Endodermal cell (in vitro differentiated cells): ENCODE measurements at places on chromosomes 6 and 20. TPM values are rescaled to one million over a fixed set of nuclear protein-coding genes. Genes with fewer than 3 reads are reported as not detected.
A peak's percentile ranks its signal among the peaks of the same experiment; 100 is the strongest.

HLA-DRA gene
- 0.27 TPM in 1 of 2 replicates, not detected in the other for total RNA-seq

DNA sequence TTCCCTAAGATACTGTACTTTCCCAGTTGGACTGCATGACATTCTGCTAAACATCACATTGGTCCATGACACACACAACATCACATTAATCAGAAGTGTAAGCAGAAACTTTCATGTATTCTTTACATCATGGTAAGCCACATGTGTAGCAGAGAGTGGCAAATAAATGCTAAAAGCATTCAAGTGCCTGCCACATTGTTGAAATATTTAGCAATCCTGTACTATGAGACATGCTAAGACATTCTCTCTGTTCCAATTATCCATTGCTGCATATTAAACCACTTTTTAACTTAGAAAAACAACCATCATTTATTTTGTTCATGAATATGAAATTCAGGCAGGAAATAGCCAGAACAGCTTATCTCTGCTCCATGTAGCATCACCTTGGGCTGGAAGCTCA lies 207.7 kb upstream of the GJE1 start:
- no peaks in the 10 kb centered on the region for H3K27me3 ChIP-seq
- H3K27ac ChIP-seq: no peak overlapping the region

GRCh38 chr6:16602035-16602434 lies 159.2 kb downstream of the ATXN1 start:
- no peak for DNase-seq
- no peaks in the 10 kb centered on the region for H3K27me3 ChIP-seq
- no peak overlapping the region for H3K4me3 ChIP-seq
- H3K36me3 ChIP-seq: no peaks in the 10 kb centered on the region

FKBP1C gene
- total RNA-seq: 0.55 and 0.88 TPM in 2 replicates

GRCh38 chr20:4135385-4136077 lies 120.2 kb upstream of the RNF24 start:
- no peak overlapping the region for H3K27ac ChIP-seq
- H3K27me3 ChIP-seq: no peaks in the 10 kb centered on the region
- peaks cover 9% of the 10 kb centered on the region for H3K4me1 ChIP-seq
- H3K36me3 ChIP-seq: no peaks in the 10 kb centered on the region

MAS1 gene
- 0.04 TPM in 1 of 3 replicates, not detected in the others for total RNA-seq

DNA sequence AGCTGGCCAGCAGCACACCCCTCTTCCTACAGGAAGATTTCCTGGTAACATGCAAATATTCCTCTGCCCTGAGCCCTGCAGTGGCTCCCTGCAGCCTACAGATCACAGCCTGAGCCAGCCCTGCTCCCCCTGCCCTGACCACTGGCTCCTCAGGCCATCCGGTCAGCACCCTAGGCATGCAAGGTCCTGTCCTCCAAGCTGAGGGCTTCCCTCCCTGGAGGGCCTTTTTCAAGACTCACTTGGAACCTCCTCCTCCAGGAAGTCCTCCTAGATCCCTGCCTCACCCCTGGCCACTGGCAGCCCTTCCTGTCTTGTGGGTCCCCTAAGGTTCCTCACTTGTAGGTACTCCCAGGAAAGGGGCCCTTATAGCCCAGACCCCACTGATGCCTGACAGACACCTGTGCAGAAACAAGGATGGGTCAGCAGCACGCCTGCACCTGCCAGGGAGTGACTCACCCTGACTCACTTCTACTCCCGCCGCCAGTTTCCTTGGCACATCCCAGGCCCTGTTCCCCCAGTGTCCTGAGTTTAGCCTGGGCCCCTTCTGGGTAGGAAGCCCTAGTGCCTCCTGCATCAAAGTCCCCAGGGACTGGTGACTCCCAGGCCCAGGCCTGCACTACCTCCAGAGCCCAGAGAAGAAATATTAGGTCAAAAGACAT lies 3.2 kb downstream of the SLC4A11 start:
- H3K4me3 ChIP-seq: no peak overlapping the region
- peaks cover 56% of the 10 kb centered on the region for H3K27me3 ChIP-seq
- no peaks in the 10 kb centered on the region for H3K4me1 ChIP-seq
- H3K27ac ChIP-seq: no peak overlapping the region
- no peaks in the 10 kb centered on the region for H3K36me3 ChIP-seq

GRCh38 chr6:159445351-159445750 lies 247.7 kb downstream of the SOD2 start:
- H3K27me3 ChIP-seq: no peaks in the 10 kb centered on the region
- no peak for DNase-seq
- no peak overlapping the region for H3K27ac ChIP-seq

MEI4 gene
- total RNA-seq: 0.45 and 0.62 TPM in 2 replicates

DNA sequence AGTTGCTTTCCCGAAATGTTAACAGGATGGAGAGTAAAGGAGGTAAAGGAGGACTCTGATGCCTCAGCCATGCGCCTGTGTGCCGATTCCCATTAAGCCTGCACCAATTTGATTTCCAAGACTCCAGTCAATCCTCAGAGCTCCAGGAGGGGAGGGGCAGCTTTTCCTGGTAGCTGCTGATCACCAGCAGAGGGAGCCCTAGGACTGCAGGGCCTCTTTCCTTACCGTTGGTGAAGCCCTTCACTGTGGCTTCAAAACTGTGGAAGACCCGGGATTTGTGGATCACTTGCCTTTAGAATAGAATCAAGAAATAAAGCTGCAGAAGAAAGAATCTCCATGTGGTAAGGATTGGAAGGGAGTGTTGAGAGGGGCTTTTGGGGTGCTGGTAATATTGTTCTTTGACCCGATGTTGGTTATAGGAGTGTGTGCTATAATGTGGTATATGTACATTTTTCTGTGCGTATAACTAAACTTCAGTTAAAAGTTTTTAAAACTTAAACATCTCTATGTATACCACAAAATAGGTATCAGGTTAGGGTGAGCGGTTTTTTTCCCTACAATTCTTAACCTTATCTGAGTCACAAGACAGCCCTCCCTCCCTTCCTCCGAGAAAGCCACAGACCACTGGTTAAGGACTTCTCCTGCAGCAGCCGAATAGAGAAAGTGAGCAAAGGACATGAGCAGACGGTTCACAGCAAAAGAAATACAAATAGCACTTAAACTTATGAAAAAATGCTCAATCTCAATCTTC lies 6.9 kb upstream of the OSER1 start:
- no peak overlapping the region for H3K4me3 ChIP-seq
- H3K4me1 ChIP-seq: peaks cover 9% of the 10 kb centered on the region
- H3K36me3 ChIP-seq: no peaks in the 10 kb centered on the region
- H3K27ac ChIP-seq: no peak overlapping the region
- DNase-seq: peak; percentile 93
- H3K27me3 ChIP-seq: no peaks in the 10 kb centered on the region

DNA sequence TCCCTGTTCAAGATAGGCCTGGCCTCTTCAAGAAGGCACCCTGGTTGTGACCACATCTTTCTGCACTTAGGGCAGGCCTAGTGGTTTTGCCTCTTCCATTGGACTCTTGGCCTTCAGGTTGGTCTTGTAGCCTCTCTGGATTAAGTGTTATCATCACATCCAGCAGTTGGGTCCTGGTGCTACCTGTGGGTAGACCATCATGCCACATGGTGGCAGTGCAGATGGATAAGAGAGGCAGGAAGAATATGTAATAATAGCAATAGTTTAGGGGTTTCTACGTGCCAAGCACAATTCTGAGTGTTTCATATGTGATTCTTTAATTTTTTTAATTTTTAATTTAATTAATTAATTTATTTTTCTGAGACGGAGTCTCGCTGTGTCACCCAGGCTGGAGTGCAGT lies 28.5 kb upstream of the SNRPB2 start:
- no peaks in the 10 kb centered on the region for H3K27me3 ChIP-seq
- H3K36me3 ChIP-seq: no peaks in the 10 kb centered on the region
- no peak overlapping the region for H3K4me3 ChIP-seq
- H3K27ac ChIP-seq: no peak overlapping the region
- peak; percentile 59 for DNase-seq

DNA sequence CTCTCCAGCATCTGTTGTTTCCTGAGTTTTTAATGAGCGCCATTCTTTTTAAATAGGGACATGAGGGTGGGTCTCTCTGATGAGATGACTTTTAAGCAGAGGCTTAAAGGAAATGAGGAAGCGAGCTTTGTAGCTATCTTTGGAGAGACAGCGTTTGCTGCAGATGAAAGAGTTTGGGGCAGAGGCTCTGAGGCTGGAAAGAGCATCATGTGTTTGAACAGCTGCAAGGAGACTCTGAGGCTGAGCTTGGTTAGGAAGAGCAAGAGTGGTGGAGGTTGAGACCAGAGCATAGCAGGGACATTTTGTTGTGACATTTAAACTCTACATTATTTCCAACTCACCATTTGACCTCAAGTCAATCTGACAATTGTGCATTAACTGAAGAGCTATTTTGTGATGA lies 38.3 kb upstream of the TMX4 start:
- no peak overlapping the region for H3K27ac ChIP-seq
- H3K36me3 ChIP-seq: no peaks in the 10 kb centered on the region
- H3K4me1 ChIP-seq: no peaks in the 10 kb centered on the region
- H3K4me3 ChIP-seq: no peak overlapping the region
- no peak for DNase-seq

DNA sequence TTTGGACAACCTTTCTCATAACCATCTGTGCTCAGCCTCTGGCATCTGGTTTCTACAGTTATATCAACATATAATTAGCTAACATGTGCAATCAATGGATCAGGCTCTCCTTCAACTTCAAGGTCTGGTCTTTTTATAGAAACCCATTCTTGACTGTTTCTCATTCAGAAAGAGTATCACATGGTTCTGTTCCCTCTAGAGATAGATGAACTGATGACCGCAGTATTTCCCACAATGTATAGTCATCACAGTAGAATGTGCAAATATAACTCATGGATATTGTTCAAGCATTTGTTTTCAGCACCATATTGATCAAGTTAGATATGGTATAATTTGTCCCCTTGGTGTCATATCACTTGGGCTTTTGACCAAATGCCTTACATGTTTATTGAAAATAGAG lies 656.2 kb downstream of the FRK start:
- H3K27ac ChIP-seq: no peak overlapping the region
- no peaks in the 10 kb centered on the region for H3K36me3 ChIP-seq
- no peaks in the 10 kb centered on the region for H3K27me3 ChIP-seq
- DNase-seq: no peak
- no peak overlapping the region for H3K4me3 ChIP-seq
- peaks cover 2% of the 10 kb centered on the region for H3K4me1 ChIP-seq

DNA sequence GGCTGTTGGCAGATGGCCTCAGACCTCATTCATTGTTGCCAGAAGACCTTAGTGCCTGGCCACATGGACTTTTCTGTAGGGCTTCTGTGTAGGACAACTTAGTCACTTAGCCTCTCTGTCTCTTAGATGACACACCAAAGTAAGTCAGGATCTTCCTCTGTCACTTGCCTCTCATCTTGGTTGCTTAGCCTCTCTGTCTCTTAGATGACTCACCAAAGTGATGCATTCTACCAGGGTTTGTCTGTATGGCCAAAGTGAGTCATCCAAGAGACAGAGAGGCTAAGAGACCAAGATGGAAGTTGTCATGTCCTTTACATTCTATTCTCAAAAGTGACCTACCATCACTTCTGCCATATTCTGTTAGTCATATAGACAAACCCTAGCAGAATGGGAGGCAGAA lies 255.9 kb upstream of the DEFB112 start:
- no peak overlapping the region for H3K27ac ChIP-seq
- DNase-seq: no peak
- H3K36me3 ChIP-seq: no peaks in the 10 kb centered on the region
- H3K4me1 ChIP-seq: peaks cover 8% of the 10 kb centered on the region
- no peak overlapping the region for H3K4me3 ChIP-seq

GJA10 gene
- total RNA-seq: not detected in 3 replicates

DNA sequence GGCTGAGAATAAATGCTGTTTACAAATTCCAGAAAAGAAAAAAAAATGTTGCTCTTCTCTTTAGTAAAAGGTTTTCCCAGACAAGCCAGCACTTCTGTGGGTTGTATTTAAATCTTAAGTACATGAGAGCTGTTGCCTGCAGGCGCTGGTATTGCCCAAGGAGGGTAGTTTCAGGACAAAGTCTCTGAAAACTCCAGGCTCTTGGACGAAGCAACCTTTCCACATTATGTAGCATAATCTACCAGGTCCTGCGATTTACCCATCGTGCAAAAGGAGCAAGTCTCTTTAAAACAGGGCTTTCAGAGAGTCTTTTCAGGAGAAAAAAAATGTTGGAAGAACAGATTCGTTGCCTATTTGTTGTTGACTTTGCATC lies 65.6 kb downstream of the PLG start:
- peaks cover 5% of the 10 kb centered on the region for H3K27me3 ChIP-seq
- H3K4me1 ChIP-seq: peaks cover 4% of the 10 kb centered on the region
- H3K27ac ChIP-seq: no peak overlapping the region

DNA sequence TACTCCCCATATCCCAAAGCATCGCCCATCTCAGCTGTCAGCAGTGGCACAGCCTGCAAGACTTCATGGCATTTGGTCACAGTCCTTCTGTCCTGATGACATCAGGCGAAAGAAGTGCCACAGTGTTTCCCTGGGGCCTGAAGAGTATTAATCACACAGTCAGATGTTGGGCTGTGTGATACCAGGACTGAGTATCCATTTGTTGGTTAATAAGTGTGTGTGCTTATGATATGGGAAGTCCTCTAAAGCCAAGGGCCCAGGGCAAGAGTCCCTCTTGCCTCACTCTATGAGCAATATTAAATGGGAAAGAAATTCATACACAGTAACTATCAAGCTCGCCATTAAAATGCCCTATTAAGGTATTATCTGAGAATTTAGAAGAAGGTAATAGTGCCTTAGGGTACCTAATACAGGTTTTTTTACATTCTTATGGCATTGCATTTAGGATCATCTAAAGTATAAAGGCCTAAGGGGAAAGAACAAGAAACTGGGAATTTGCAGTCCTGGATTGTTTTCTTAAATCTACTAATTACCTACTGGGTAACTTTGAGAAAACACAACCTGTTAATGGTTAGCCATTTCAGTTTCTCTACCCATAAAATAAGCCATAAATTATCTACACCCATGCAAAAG lies 204.1 kb upstream of the PREP start:
- DNase-seq: no peak
- H3K27me3 ChIP-seq: no peaks in the 10 kb centered on the region
- H3K4me1 ChIP-seq: peaks cover 4% of the 10 kb centered on the region
- no peaks in the 10 kb centered on the region for H3K36me3 ChIP-seq

PDE10A gene
- total RNA-seq: 22.8 to 28.9 TPM (median 24.3 TPM) in 3 replicates

PNPLA1 gene
- total RNA-seq: not detected in 3 replicates

DNA sequence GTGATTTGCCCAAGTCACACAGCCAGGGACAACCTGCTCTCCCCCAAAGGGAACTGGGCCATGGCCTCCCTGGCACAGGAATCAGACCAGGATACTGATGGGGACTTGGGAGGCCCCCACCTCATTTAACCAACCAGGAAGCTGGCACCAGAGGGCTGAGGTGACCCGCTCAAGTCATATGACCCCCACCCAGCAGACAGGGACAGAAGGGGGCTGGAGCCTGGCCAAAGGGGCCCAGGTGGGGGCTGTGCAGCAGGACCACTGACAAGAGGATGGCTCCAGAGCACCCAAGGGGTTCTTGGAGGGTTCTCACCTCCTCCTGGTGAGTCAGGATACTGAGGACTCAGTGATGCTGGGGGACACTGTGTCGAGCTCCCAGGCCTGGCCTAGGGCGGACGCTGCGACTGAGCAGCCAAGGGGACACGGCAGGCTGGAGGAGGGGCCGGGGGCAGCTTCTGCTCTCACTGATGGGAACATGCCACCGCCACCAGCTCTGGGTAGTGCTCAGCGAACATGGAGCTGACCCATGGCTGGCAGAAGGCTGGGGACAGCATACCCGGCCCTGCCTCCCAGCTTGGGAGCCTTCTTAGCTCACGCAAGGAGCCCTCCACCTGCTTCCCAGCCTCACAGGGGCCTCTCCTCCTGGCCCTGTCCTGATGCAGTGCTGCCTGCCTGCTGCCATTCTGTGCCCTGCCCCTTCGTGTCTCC lies 1.2 kb downstream of the CST7 start:
- no peak overlapping the region for H3K4me3 ChIP-seq
- peak; percentile 41 for DNase-seq
- H3K27ac ChIP-seq: no peak overlapping the region
